ENCODE measurements at places on chromosomes 16 and 17.
A peak's percentile ranks its signal among the peaks of the same experiment; 100 is the strongest.

DNA sequence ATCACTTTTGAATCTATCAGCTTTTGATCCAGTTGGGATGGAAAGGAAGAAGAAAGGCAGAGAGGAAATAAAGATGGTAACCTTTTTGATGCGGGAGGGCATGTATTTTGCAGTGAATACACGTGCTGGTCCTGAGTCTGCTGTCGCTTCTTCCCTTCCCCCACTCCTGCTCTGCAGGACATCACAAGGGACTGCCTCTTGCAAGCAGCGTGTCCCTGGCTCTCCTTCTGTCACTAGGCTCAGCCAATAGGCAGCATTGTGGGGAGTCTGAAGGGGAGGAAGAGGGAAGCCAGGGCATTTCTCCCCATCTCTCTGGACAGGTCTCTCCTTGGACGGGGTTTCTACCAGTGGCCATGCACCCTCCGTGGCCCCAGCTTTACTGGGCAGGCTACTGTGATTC is 15.7 kb upstream of the WFDC1 start:
- DNase-seq: no peak

GRCh38 chr16:68028996-68029395 is 5.9 kb downstream of the DUS2 start:
- DNase-seq: no peak

- no peak for DNase-seq
These were observed 3.3 kb downstream of the SRCIN1 start for GRCh38 chr17:38602453-38602852.

GRCh38 chr16:46947900-46948547 is 25.4 kb downstream of the DNAJA2 start:
- peak; percentile 11 for DNase-seq

- DNase-seq: no peak
These were observed 83.1 kb downstream of the TNRC6C start for GRCh38 chr17:78041386-78042179.

DNA sequence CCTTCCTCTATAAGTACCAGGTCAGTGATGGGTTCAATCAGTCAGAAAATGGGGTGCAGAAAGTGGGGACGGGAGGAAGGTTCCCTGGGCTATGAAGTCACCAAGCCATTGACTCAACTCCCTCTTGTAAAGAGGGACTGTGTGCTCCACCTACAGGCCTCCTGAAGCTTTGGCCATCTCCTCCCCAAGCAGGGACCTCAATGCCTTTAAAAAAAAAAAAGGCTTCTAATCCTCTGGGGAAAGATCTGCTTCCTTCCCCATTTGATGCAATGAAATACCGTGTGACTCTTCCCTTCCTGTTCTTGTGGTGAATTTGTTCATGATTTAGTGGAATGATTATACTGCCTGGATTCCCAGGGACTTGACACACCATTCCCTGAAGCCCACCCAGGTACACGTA is 30.8 kb downstream of the VWA3A start:
- no peak for DNase-seq

DNA sequence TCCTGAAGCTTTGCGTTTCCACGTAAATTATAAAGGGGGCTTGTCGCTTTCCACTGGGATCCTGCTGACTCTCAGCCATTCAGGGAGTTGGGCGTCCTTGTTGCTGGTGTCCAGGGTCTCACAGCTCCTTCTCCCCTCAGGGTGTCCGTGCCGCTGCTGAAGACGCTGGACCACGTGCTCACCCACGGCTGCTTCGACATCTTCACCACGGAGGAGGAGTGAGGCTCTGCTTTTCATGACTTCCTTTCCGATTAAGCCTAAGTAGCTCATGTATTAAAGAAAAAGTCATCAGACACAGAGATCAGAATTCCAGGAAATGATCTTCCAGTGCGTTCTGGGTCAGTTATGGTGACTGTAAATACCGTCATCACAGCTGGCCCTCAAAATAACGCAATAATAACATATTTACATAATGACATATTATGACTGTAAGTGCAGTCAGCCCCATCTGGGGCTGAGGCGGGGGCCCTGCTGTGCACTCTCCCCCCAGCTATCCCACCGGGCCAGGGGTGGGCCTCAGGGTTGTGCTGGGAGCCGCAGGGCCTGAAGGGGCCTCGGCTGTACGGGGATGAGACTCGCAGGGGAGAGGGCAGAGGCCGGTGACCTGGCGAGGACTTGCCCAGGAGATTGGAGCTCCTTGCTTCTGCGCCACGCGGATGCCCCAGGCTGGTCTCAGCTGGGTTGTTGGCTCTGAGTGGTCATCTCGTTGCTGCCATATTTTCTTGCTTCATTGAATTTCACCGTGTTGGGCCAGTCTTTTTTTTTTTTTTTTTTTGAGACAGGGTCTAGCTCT is 92.9 kb upstream of the ZNF750 start:
- DNase-seq: no peak

- no peak for DNase-seq
These were observed 78.6 kb upstream of the CDH5 start for GRCh38 chr16:66287926-66288325.

DNA sequence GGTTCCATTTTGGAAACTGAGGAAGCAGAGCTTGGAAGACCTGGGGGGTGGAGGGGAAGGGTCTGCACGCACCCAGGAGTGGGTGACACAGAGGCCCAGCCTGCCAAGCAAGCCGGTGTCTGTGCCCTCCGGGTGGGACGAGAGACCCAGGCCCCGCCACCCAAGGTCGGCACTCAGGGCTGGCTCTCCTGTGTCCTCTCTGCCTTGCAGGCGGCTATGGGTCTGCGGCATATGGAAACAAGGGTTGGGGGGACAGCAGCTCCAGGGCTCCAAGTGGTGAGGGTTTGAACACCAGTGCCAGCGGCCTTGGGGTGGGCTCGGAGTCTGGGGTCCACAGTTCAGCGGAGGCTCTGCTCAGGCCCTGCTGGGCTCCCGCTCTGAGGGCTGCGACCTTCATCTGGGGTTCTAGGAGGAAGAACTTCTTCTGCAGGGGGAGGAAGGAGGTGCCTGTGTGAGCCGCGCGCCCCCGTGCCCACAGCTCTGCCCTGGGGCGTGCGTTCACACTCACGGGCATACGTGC is 4.6 kb upstream of the CD7 start:
- no peak for DNase-seq

- DNase-seq: no peak
These were observed 26.3 kb upstream of the CDC42EP4 start for GRCh38 chr17:73338050-73338521.

DNA sequence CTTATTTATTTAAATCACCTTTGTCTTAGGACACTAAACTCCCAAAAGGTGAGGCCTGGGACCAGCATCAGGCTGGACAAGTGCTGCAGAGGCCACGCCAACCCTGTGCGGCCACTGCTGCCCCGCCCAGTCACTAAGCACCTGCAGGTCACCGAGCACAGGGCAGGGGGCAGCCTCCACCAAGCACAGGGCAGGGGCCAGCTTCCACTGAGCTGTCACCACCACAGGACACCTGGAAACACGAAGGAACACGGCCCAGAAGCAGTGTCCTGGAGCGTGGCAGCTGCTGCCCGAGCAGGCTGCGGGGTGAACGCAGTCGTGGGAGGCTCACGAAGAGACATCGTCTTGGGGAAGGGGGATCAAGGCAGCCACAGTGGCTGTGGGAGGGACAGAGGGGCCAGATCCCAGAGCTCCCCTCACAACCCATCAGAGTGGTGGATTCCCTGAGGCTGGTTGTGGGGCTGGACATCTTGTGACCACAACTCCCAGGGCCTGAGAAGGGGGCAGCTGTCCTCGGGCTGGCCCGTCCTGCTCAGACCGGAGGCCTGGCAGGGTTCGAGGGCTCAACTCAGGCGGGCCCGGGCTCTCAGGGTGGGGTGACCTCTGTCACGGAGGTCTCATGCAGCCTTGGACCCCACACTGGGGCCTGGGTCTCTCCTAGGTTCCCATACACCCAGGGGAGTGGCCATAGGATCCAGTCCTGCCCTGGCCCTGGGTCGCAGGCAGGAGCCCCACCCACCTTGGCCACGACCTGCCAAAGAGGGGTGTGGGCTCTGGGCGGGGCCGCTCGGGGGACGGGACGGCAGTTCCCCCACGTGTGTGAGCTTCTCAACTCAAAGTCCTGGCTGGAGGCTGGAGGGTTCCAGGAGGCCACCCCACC is 18.7 kb downstream of the RAB40B start:
- DNase-seq: no peak

GRCh38 chr16:24729951-24730815 is 732 bp downstream of the TNRC6A start:
- DNase-seq: peak; percentile 32

DNA sequence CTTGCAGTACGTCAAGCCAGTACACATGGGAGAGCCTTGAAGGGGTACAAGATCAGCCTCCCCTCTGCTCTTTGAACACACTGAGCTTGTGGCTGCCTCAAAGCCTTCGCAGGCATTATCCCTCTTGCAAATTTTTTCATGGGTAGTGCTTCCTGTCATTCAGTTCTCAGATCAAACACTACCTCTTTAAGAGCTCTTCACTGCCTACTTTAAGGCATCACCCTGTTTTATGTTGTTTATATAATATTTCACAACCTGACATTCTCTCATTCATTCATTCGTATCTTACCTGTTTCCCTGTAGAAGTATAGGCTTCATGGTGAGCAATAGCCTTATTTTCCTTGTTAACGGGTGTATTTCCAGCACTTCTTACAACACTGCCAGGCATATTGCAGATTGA is 269.1 kb downstream of the CDH13 start:
- DNase-seq: no peak

DNA sequence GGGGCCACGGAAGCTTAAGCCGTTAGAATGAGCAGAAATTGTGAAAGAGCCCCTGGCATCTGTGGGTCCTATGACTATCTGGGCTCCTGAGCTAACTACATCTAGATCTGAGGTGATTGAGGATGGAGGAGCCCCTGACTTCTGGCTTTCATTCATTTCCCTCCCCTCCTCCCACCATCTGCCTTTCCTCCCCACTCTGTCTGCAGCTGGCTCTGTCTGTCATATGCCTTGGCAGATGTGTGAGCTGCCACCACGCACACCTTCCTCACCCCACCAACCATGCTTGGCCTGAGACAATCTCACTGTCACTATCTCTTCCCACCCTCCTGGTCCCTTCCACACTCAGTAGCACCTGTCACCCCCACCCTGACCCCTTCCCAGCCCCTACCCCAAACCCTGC is 5.1 kb downstream of the CD300E start:
- DNase-seq: no peak

- no peak for DNase-seq
These were observed 24.8 kb downstream of the KCNJ12 start for GRCh38 chr17:21400816-21401593.

All from naive thymus-derived CD4-positive, alpha-beta T cell (primary cell).